ENCODE measurements at places on chromosomes 1 and 21.

DNA sequence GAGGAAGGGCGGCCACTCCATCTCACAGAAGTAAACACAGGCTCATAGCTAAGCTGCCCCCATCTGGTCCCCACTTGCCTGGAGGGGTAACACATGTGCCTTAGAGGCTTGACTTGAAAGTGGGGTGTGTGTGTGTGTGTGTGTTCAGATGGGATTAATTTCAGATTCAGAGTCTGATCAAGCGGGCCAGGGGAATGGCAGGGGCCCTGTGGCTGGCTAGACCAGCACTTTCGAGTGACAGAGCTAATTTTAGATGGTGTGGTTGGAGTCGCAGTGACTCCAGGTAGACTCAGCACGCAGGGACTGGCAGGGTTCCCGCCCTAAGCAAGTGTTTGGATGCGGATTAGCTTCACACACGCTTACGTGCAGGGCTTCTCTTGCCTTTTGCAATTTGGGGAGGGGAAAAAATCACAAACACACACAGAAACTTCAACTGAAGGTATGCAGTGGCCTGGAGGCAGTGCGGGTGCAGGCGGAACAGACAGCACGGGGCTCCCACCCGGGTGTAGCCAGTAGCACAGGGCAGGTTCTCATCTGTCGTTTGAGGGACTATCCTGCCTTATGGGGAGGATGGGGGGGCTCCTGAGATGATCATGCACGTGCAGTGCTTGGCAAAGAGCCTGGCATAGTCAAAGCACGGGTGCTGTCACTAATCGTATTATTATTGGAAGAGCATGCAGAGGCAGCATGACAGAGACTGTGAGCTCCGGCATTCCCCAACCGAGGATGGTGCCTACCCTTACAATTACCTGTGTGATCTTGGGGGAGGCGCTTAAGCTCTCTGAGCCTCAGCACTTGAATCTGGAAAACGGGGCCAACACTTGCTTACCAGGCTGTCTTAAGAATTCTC lies 1.3 kb downstream of the EDN2 start:
- DNase-seq, result no peak

DNA sequence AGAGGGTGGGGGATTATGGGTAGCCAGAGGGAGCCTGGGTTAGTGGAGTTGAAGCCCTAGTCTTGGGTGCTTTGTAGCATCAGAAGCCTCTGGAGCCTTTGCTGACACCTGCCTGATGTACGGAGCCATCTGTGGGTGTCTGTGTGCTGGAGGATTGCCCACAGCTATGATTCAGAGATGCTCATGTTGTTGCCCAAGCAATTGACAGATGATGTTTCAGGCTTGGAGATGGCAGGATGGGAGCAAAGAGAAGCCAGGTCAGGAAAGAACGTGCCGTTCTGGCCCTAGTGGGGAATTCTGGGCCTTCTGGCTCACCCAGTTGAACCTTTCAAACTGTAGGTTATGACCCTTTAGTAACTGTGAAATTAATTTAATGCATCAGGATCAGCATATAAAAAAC lies 27.6 kb downstream of the COQ8A start:
- no peak for DNase-seq

GRCh38 chr1:45499415-45499769 lies 481 bp downstream of the CCDC163 start:
- DNase-seq, result peak; percentile 65

GRCh38 chr1:24966724-24967346 lies 36.8 kb upstream of the RUNX3 start:
- peak; percentile 89 for DNase-seq

DNA sequence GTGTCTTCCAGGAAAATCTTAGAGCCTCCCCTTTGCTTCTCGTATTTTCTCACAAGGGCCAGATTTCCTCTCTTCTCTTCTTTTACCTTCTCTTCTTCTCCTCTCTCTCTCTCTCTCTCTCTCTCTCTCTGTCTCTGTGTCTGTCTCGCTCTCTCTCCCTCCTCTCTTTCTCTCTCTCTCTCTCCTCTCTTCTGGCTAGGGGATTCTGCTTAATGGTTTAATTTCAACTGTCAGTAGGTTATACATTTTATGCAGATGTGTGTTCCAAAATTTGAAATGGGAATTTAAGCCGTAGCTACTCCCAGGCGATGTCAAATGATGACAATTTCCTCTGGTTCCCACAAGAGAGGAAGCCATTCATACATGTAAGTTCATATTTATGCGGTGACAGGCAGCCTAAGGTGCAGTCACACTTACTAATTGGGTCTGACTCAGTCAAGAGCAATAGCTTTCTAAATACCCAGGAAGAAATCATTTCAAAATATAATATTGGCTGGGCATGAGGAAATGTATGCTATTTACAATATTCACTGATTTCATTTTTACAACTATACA lies 1.4 kb downstream of the DSCAM start:
- DNase-seq, result no peak

DNA sequence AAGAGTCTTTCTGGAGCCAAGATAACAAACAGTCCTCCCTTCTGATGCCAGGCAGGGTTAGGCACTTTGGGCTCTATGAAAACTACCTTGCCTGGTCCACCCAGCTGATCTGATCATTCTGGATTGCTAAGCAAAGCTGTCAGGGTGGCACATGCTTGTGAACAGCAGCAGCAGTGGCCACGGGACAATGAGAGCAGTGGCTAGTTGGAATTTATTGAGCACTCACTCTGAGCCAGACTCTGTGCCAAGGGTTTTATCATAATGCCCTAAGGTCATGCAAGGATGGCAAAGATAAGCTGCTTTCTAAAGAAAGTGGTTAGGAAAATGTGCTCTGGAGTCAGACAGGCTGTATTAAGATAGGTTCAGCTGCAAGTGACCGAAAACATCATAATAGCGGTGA lies 390.4 kb upstream of the VAMP3 start:
- DNase-seq, result no peak

DNA sequence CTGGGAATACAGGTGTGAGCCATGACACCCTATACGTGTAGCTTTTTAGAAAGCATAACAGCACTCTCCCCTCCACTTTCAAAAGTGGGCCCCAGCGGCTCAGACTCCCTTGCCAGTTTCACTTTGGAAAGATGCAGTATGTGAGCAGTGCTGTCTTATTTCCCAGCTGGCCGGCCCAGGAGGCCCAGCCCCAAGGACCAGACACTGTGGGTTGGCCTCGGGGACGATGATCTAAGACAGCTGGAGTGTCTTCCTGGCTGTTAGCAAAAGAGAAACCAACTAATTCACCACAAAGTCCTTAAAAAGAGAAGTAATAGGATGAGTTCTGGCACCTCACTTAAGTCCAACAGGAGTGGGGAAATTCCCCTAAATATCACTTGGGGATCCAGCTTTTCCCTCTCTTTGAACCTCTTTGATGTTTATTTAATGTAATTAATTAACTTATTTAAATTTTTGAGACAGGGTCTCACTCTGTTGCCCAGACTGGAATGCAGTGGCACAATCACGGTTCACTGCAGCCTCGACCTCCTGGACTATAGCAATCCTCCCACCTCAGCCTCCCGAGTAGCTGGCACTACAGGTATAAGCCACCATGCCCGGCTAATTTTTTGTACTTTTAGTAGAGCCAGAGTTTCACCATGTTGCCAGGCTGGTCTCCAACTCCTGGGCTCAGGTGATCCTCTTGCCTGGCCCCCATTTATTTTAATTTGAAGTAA lies 17.6 kb upstream of the CLIC4 start:
- no peak for DNase-seq

- DNase-seq, result peak; percentile 81
These were observed 106.7 kb downstream of the SLC45A1 start for GRCh38 chr1:8424539-8425116.

DNA sequence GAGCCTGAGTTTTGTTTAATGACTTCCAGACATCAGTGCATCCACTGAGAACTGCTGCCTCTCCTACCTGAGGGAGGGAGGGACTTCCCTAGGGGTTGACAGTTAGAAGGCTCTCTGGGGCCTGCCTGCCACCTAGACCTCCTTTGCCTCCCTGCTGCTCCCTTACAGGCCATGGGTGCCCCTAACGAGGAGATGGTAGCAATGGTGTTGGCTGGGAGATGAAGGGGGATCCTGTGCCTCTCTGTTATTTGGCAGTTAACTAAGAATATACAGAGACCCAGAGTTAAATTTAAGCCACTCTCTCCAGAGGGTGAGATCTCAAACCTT lies 66.1 kb downstream of the UBE2U start:
- DNase-seq, result no peak

- DNase-seq, result no peak
These were observed 80.7 kb upstream of the HP1BP3 start for GRCh38 chr1:20867847-20868246.

- DNase-seq, result no peak
These were observed 4.1 kb downstream of the SLX9 start for GRCh38 chr21:44943686-44944550.

DNA sequence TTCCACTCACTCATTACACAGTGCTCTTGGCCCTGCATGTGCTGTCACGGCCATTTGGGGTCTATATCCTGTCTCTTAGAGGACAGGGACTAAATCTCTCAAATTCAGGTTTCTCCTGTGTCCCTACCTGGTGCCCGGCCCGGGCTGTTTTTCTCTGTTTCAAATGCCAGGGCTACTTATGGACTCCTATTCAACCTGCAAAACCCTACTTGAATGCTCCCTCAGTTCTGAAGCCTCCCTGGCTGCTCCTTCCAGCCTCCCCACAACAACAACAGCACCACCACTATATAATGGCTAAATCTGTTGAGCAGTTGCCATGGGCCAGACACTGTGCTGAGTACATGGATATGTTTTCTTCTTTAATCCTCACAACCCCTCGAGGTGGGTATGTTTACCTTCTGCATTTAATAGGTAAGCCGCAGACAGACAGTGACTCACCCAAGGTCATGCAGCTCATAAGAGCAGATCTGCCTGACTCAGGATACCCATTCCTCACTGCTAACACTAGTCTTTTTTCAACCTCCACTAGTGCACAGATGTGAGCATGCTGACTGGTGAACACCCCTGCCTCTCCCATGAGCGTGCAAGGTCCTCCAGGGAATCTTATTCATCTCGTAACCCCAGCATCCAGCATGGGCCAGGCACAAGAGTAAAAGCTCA lies 29.9 kb downstream of the DHRS3 start:
- DNase-seq, result no peak

DNA sequence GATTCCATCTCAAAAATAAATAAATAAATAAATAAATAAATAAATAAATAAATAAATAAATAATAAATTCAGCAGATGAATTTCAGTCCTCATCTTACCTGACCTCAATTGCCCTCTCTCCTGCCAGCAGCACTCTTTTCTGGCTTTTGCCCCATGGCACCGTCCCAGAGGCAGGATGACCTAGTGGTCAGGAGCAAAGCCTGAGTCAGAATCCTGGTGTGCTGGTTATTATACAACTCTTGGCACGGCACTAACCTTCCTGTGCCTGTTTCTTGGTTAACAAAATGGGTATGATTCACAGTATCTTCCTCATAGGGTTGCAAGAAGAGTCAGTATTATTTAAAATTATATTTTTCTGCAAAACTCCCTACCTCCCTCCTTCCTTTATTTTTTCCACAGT lies 43.0 kb downstream of the NKAIN1 start:
- no peak for DNase-seq

DNA sequence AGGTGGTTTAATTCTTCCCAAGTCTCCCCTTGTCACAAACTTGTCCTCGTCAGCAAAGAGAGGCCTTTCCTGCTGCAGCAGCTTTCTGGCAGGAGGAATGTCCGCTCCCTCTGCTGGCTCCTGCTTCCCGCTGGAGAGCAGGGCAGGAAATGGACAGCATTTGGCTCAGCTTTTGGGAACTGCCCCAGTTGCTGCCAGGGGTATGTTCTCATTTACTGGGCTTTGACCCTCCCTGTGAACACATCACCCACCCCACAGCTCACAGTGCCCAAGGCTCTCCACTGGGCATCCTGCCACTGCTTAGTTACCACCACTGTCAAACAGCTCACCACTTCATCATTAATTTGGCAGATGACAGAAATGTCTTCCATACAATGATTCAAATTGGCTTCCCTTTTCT lies 75.4 kb downstream of the MRPL37 start:
- no peak for DNase-seq

- DNase-seq, result peak; percentile 66
These were observed 1.5 kb downstream of the CA6 start for GRCh38 chr1:8947127-8947691.

GRCh38 chr1:67978890-67979516 lies 71.4 kb downstream of the DIRAS3 start:
- DNase-seq, result no peak

DNA sequence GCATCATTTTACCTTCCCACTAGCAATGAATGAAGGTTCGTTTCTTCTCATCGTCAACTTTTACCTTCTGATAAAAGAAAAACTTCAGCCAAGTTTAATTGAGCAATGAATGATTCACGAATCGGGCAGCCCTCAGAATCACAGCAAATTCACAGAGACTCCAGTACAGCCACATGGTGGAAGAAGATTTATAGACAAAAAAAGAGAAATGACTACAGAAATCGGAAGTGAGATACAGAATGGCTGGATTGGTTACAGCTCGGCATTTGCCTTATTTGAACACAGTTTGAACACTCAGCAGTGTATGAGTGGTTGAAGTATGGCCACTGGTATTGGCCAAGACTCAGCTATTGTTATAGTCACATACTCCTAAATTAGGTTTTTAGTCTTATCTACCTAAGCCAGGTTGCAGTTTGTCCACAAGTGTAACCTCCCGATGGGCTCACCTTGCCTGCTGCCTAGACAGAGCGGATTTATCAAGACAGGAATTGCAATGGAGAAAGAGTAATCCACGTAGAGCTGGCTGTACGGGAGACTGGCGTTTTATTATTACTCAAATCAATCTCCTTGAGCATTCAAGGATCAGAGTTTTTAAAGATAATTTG lies 15.3 kb downstream of the AK4 start:
- no peak for DNase-seq

- DNase-seq, result no peak
These were observed 18.8 kb downstream of the GATAD2B start for GRCh38 chr1:153903841-153904455.

All from activated effector memory CD4-positive, alpha-beta T cell treated with anti-CD3 and anti-CD28 coated beads, Interleukin-2, amount 50 U/mL, for 16 hours (primary cell).